ENCODE measurements at places on chromosomes 6 and 20.

GRCh38 chr20:62325172-62325905 is 22.5 kb downstream of the ADRM1 start:
- no peak for DNase-seq

GRCh38 chr20:63572071-63572787 is 1.8 kb downstream of the HELZ2 start:
- DNase-seq: no peak

- peak; percentile 85 for DNase-seq
Observed at GRCh38 chr6:43915986-43916923, 146.2 kb downstream of the VEGFA start.

DNA sequence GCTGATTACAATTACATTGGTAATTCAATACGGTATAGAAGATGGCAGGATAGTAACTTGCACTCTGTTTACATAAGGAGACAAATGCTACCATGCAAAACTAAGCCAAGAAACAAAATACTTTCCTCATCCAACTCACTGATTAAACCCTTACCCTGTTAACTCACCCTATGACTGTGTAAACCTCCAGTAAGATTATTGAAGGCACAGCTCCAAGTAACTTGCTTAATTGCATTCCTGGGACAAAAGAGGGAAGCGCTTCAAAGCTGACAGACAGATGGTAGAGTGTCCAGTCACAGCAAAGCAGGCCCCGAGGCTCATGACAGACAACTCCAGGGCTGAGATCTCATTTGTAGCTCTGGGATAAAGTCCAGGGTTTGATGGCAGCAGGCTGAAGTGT is 6.9 kb upstream of the KIF16B start:
- no peak for DNase-seq

DNA sequence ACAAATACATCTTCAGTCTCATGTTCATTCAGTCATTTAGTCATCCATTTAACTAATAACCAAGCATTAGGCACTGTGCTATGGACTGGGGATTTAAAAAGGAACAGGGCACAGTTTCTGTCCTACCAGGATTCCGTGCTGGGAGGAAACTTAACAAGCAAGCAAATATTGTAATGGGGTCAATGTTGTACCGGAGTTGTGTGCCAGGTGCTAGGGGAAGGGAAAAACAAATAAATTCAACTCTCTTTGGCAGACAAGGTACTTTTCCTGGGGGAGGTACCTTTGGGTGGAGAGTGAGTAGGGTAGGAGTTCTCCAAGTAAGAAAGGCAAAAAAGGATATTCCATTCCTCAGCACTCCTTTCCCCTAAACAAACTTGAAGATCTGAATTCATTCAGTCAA is 90.3 kb downstream of the OLIG3 start:
- no peak for DNase-seq

DNA sequence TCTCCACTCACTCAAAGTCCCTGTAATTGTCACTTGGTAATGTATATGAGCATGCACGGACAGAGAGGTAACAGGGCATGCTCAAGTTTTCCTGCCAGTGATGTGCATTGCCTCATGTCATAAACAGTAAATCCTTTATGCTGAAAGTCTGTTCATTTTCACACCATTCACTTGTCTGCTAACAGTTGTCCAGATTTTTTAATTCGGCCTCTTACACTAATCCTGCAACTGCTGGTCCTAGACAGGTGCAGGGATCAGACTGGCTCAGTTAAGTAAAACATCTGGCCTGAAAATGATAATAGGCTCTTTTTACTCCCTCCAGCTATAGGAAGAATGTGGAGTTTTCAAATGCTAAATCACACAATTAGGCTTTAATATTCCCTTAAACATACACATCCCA is 185.4 kb upstream of the VGLL2 start:
- DNase-seq: no peak

DNA sequence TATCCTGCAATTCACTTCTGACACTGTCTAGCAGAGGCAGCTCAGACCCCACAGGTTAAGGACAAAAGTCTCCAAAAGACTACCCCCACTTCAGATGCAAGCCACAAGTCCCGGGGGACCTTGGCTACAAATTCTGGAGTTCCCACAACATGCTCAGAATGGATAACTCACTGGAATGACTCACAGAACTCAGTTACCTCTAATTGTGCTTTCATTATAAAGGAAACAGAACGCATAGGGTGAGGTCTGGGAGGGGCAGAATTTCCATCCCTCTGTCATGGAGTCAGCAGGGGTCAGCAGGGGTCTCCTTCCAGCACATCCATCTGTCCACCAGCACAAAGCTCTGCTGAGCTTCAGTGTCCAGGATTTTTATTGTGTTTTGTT is 184.2 kb downstream of the CDH4 start:
- no peak for DNase-seq

DNA sequence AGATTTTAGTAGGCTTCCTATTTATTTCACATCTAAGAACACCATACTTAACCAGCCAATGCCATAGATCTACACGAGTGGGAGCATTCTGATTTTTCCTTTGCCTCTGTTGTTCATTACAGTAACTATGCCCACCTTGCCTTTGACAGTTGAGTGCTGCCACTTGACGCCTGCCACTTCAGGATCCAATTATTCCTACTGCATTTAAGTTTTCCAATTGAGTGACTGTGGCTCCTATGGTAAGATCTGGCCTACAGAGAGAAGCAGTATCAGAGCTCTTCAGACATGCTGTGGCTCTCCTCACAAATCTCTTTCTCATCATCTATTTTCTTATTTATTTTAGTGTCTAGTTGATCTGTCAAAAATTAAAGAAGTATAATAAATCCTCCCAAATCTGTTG is 403.0 kb upstream of the SPTLC3 start:
- DNase-seq: no peak

DNA sequence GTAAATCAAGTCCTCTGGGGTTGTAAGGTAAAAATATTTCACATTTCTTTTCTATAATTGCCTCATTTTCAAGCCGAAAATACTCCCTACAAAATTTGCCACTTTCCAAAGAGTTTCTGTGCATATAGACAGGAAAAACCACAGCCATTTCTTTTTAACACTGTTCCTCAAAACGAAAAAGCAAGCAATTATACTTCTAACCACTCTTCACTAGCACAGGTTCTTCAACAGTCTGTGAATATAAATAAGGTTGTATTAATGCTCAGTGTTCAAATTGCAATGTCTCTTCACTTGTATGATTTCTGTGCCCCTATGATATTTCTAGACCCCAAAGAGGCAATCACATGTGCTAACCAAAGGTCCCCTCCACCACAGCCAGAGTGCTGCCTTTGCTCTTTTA is 206.0 kb downstream of the SIM1 start:
- DNase-seq: no peak

DNA sequence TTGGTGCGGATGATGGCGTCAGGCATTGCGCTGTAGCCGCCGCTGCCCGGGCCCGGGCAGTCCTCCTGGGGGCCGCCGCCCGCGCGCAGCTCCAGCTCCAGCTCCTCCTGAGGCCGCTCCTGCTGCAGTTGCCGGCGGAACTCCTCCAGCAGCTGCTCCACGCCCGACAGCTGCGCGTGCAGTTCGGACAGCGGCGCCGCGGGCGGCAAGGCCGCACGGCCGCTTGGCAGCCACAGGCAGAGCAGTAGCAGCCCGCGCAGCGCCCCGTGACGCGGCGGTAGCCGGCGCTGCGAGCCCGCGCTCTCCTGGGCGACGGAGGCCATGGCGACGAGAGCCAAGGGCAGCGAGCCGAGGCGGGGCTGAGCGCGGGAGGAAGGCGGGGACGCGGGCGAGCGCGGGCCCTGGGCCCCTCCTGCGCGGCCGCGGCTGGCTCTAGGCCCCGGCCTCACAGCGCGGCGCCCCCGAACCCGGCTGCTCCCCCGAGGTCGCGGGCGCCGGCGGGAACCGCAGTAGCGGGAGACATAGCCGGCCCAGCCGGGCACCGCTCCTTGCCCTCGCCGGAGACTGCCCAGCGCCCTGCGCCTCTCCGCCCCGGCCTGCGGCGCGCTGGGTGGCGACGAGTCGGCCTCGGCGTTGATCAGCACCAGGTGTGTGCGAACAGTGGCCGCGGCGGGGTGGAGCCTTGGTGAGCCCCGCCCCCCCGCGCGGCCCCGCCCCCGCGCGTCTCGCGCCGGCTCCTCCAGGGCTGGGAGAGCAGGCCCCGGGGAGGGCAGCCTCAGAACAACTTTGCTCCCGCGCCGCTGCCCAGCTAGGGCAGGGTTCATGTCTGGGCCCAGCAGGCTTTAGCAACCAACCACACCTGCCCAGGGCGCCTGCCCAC is at the start of gene LRP11:
Gene LRP11 (minus strand): TSS at position 662 of the 880 bp plus-strand sequence. CDS start 339 bp downstream, at position 323.
- peak; percentile 84 for DNase-seq

- DNase-seq: no peak
Observed at GRCh38 chr20:1953621-1954020, 40.2 kb downstream of the PDYN start.

GRCh38 chr6:131733376-131734016 is 22.7 kb upstream of the CTAGE9 start:
- DNase-seq: no peak

- DNase-seq: no peak
Observed at GRCh38 chr6:165864925-165865324, 201.9 kb upstream of the PDE10A start.

DNA sequence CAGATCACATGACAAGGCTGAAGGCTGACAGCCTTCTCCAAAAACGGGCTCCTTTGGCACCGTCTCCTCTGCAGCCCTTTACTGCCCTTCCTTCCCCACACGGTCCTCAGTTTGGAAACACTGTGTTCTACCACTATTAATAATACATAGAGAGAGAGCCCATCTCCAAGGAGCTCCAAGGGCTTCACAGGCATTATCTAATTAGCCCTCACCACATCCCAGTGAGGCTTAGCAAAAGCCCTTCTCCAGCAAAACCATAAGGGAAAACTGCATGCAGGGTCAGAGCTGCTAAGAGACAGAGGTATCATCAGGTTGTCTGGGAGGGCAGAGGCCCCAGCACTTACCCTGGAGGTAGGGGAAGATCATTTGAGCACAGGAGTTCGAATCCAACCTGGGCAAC is 169.3 kb upstream of the JARID2 start:
- DNase-seq: no peak

DNA sequence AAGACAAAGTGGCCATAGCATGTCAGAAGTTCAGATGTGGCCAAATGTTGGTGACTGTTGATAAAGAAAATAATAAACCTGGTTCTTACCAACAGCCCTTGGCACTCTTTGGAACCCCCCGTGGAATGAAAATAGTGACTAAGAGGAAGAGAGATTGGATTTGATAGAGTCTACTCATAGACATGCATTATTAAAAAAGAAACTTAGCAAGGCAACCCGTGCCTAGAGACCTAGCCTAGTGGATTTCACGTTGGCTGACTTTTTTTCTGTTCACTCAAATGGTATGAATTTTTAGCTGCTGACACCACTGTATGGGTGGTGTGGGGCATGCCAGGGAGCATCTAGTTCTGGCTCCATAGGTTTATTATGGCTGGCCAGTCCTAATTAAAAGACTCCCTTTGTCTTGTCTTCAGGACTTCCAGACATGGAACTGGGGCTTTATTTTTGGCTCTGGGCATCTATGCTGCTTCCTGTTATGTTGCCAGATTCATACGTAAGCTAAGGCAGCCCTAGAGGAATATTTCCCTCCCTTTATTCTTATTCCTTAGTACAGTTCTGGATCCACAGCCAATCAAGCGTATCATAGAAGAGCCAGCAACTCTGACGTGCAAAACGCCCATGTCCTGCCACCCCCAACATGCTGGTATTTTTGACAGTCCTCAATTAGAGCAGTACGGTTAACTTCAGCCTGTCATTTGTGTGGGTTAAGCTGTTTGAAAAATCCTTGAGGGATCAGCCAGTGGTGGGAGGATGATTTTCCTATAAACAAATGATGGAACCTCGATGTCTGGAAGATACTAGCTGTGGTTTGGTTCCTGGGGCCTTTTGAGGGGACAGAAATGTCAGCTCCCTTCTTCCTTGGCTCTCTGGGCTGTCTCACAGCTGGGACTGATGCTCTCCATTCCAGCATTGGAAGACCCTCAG is 127.5 kb downstream of the ISM1 start:
- DNase-seq: no peak

DNA sequence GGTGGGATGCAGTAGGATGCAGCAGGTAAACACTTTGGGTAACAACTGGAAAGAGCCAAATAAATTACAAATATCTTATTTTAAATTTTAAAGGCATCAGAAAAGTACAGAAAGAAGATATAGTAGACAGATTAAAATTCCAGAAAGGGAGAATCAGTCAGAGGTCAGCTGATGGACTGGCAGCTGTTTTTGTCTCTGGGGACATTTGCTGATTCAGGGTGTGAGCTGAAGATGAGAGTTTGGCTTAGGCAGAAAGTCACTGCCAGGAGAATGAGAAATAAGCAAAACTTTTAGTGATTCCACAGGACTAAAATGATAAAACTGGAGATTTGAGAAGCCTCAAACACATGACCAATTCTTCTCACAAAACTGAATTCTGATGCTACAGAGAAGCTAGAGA is 39.5 kb downstream of the AHI1 start:
- no peak for DNase-seq

DNA sequence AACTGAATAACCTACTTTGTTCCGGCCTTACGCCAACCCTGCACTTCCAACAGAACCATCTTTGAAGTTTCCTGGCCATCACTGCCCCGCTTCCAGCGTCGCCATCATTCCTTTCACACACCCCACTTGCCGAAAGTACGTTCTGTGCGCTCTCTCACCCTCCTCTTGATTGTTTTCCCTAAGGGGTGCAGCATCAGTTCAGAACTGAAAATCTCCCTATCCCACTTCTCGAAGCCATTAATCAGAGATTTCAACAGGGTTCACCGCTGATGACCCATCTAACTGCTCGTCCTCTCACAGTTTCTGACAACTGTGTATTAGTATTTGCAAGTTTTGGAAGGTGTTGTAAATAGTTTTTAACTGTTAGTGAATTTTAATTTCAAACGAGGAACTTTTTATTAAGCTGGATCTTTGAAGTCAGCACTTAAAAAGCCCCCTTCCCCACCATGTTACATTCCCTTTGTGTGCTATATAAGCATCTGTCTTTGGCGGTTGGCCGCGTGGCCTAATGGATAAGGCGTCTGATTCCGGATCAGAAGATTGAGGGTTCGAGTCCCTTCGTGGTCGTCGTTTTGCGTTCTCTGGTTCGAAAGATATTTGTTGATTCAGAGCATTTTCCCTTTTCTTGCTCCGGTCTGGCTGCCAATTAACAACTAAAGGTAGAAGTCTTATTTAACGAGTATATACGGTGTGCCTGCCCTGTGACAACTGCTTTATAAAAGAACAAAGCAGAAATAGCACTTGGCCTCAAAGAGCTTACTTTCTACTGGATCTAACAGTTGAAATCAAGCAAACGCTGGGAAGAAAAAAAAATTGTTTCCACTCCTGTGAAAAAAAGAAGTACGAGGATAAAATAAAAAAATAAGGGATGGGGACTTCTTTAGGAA is 42.6 kb downstream of the TRIM27 start:
- peak; percentile 93 for DNase-seq

GRCh38 chr6:26520850-26521599 is 17.1 kb upstream of the HMGN4 start:
- peak; percentile 96 for DNase-seq

GRCh38 chr20:8860011-8860495 is 208.8 kb upstream of the PLCB4 start:
- DNase-seq: no peak

DNA sequence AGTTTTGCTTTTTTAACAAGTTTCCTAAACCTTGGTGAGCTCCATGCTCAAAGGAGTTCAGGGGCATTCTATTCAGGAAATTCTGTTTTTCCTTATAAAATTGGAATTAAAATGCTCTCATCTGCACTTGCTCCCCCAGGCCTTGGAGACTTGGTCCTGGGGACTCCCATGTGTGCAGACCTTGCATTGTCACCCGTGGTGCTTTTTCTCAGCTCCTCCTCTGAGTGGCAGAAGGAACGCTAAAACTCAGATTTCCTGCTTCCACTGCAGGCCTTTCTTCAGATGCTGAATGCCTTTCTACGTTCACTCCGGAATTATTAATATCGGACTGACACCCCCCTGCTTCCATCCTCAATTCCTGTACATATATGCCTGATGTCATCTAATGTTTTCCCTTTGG is 248.7 kb upstream of the RREB1 start:
- DNase-seq: no peak

GRCh38 chr6:144334150-144334708 is 49.1 kb downstream of the UTRN start:
- peak; percentile 4 for DNase-seq
